ENCODE measurements at places on chromosomes 16 and 17.

DNA sequence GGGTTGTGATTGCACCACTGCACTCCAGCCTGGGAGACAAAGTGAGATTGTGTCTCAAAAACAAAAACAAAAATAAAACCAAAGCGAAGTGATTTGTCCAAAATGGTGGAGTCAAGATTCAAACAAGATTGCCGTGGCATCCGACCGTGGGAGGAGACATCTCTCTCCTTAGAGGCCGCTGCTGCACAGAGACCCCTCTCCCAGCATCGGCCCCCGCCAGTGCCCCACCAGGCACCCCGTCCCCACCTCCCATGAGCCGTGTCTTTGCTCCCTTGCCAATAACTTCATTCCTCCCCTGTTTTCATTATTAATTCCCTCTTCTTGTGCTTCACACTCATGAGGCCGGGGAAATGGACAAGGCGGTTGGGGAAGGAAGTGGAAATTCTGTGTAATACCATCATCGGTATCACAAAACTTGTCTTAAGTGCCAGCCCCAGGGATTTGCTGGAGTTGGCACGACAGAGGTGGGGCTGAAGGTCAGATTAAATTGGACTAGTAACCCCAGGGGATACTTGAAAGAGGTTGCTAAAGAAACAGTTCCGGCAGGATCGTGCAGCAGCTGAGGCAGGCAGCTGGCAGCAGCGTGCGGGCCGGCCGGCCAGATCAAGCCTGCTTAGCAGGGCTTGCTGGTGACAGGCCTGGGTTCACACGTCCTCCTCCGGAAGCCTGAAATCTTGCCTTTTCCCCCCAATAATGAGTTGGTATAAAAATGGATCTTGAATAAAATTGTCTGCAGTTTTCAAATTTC is 66.8 kb downstream of the RTN4RL1 start:
- no peak for DNase-seq

- DNase-seq, result no peak
These were observed 9.3 kb downstream of the MMP2 start for GRCh38 chr16:55488306-55488705.

DNA sequence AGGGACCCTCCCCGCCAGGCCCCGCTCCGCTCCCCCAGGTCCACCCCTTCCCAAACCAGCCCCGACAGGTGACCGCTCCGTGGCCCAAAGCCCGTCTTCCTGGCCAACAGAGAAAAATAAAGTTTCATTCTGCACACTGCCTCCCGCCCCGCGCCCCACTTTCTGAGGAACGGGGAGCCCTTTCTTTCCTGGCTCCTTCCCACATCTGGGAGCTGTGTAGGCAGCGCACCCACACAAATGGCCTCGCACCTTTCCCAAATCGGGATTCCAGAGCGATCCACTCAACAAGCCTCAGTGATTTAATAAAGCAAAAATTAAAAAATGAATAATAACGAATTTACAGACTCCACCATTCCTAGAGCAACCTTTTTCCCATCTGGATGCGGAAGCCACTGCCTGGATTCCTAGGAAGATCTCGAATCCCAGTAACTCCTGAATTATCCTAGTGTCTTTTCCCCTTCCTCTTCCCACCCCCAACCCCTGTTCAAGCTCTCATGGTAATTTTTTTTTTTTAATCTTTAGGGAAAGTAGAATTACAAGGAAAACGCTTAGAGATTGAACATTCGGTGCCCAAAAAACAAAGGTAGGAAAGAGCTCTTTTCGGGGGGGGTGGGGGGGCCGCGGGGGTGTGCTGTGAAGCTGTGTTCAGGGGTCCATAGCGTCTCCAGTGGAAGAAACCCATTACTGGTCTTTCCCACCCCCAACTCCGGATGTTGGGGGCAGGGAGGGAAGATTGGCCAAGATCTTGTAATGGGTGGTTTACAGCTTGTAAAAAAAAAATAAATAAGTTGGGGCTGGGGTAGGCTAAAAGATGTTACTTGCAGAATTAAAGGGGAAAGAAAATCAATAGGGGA is 1.6 kb downstream of the IGF2BP1 start:
- no peak for DNase-seq

- peak; percentile 85 for DNase-seq
These were observed 604 bp downstream of the PRR14 start for GRCh38 chr16:30651124-30652004.

DNA sequence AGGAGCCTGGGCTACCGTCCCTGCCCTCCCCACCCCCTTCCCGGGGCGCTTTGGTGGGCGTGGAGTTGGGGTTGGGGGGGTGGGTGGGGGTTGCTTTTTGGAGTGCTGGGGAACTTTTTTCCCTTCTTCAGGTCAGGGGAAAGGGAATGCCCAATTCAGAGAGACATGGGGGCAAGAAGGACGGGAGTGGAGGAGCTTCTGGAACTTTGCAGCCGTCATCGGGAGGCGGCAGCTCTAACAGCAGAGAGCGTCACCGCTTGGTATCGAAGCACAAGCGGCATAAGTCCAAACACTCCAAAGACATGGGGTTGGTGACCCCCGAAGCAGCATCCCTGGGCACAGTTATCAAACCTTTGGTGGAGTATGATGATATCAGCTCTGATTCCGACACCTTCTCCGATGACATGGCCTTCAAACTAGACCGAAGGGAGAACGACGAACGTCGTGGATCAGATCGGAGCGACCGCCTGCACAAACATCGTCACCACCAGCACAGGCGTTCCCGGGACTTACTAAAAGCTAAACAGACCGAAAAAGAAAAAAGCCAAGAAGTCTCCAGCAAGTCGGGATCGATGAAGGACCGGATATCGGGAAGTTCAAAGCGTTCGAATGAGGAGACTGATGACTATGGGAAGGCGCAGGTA is 762 bp downstream of the CDK12 start:
- DNase-seq, result no peak

- no peak for DNase-seq
These were observed 38.2 kb downstream of the CBFA2T3 start for GRCh38 chr16:88938777-88939244.

DNA sequence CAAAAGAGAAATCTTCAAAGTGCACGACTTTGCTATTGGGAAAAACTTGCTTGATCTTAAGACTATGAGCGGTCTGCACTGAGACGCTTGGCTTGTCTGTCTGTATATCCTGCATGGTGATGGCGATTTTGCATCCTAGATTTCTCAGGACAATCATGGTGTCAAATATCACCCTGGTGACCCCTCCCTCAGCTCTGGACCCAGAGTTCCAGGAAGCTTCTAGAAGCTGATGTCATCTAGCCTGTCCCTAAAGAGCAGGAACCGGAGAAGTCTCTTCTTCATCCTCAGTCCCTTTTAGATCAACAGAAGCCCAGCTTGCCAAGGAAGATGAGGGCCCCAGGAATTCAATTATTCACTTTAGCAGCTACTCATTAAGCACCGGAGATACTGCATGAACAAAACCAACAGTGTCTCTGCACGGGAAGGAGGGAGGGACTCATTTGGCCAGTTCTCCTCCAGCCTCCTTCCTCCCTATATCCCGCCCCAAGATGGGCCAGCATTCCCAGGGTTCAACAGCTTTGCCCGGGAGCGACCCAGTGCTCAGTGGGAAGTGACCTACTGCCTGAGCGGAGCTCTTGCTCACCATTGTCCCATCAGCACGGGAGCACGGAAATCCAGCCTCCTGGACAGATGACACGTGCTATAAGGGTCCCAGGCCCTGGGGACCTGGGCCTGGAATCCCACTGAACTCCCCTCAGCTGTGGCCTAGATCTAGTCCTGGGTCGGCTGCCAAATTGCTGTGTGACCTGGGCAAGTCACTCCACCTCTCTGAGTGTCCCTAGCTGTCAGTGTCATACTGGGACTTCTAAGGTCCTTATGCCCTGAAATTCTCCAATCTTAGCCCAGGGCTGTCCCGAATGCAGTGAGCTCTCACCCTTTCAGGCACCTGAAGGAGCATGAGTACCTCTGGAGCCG is 3.8 kb downstream of the EMP2 start:
- DNase-seq, result no peak

DNA sequence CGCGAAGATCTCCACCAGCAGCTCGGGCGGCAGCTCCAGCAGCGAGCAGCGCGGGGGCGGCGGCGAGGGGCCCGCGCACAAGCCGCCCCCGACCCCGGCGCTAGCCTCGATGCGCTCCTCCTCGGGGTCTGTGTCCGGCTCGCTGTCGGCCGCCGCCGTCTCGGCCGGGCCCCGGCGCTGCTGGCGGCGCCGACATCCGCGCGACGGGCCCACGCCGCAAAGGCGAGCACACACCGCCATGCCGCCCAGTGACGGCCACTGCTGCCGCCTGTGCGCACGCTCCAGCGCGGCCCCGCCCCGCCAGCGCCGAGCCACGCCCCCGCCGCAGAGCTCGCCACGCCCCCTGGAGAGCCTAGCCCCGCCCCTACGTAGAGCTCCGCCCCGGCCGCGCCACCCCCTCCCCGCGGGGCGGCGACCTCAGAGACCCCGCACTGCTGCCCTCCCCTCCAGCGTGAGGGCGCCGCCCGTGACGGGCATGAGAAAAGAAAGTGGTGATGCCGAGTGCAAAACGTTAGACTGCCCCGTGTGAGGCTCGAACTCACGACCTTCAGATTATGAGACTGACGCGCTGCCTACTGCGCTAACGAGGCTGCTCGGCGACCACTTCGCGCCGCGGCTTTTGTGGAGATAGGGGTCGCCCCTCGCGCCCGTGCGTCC is at the start of gene FBXO31:
FBXO31 (minus strand) TSS at position 272 of the 657 bp plus-strand sequence; CDS start at position 240, 32 bp downstream.
- peak; percentile 92 for DNase-seq

- no peak for DNase-seq
These were observed 2.2 kb downstream of the HID1 start for GRCh38 chr17:74970395-74970794.

GRCh38 chr17:40944531-40944930 is 7.1 kb upstream of the KRT23 start:
- no peak for DNase-seq

GRCh38 chr16:12576878-12577277 is 226.8 kb downstream of the CPPED1 start:
- no peak for DNase-seq

- no peak for DNase-seq
These were observed 41.2 kb downstream of the TTC19 start for GRCh38 chr17:16040710-16041251.

DNA sequence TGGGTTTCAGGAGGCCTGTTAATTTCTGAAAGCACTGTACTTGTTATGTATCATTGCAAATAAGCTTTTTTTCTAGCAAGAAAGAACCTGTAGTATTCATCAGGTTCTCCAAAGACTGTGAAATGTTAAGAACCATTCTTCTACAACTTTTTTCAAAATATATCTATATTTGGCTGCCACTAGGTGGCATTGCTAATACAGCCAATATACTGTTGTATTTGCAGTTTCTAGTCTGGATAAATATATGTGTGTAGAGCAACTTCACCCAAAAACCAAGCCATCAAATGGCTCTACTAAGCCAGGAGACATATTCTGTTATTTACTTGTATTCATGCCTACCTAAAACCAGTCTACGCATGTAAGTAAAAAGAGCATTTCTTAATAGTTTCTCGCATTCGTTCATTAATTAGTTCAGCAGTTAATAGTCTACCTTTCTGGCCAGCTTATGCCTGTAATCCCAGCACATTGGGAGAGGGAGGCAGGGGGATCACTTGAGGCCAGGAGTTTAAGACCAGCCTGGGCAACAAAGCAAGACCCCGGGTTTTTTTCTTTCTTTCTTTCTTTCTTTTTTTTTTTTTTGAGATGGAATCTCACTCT is 39.5 kb downstream of the VMP1 start:
- DNase-seq, result no peak

DNA sequence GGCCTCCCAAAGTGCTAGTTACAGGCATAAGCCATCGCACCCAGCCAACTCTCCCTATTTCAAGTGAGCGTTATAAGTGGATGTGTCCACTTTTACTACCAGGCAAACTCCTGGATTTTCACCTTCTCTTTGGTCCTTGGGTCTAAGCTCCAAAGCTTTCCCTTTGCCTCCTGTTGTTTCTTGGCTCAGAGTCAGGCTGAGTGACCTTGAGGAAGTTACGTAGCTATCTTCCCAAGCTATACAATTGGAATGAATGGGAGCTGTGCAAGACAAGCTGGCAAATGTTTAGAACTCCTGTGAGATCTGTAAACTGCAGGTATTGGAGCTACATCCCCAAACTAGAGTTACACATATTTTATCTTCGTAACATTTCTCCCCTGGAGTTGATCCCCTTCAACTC is 20.3 kb downstream of the NXPH3 start:
- DNase-seq, result no peak

- no peak for DNase-seq
These were observed 1.9 kb upstream of the SLC5A2 start for GRCh38 chr16:31480851-31481536.

DNA sequence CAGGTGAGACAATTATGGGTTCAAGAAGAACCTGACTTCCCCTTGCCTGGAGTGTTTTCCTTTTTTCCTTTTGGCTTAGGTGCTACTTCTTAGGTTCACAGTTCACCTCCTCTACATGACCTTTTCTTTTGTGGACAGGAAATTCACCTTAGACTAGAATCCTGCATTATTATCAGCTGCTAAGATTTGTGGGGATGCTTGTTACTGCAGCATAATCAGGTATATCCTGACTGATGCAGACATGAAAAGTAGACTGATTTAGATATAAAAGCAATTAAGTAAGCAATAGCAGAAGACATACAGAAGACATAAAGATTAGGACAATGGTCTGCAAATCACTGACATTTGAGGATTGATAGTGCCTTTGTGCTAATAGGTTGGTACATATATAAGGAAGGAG is 168.3 kb downstream of the SALL1 start:
- DNase-seq, result no peak

- DNase-seq, result no peak
These were observed 59.8 kb downstream of the MRM1 start for GRCh38 chr17:36661047-36661666.

- DNase-seq, result no peak
These were observed 42.3 kb downstream of the ABCC12 start for GRCh38 chr16:48113471-48113870.

DNA sequence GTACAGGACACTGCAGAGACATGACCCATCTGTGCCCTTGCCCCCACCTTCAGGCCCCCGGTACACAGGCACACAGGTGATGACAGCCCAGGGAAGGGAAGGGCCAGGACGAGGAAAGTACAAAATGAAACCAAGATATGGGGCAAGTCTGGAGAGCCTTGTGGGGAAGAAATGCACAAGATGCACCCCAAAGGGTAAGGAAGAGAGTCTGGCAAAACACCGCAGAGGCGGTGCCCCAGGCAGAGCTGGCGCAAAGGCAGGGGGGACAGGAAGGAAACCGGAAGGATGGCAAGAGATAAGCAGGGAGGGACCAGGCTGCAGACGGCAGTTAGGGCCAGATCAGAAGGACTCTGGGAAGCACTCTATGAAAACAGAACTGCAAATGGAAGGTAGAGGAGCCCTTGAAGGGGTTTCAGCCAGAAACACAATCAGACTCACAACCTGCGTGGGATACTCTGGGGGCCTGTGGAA is 81.4 kb downstream of the SLC39A11 start:
- DNase-seq, result no peak
